ENCODE measurements at places on chromosomes 12 and 14. TPM values are rescaled to one million over a fixed set of nuclear protein-coding genes. Genes with fewer than 3 reads are reported as not detected.

Gene TRHDE
- total RNA-seq, result under 0.01 TPM

Gene NEUROD4
- total RNA-seq, result not detected

Gene RNASE1
- total RNA-seq, result not detected

Gene SLC39A5
- total RNA-seq, result under 0.01 TPM

Gene CLEC2D
- 1.4 TPM for total RNA-seq

Gene RERG
- under 0.01 TPM for total RNA-seq

Gene PLCZ1
- total RNA-seq, result not detected

Measured in nasal cavity respiratory epithelium epithelial cell of viscerocranial mucosa (primary cell).